Vein endothelial cell (primary cell): ENCODE measurements at places on chromosomes 7 and 10. TPM values are rescaled to one million over a fixed set of nuclear protein-coding genes. Genes with fewer than 3 reads are reported as not detected.

NT5C3A gene
- total RNA-seq: 16.0 and 23.7 TPM in 2 replicates

SFRP5 gene
- not detected in 2 replicates for total RNA-seq

COX15 gene
- total RNA-seq: 36.9 and 37.4 TPM in 2 replicates

GCK gene
- total RNA-seq: 0.19 and 0.65 TPM in 2 replicates

ZNF485 gene
- 1.3 and 1.9 TPM in 2 replicates for total RNA-seq

SH2D4B gene
- total RNA-seq: under 0.01 and 0.10 TPM in 2 replicates

CRTAC1 gene
- total RNA-seq: 1.3 and 3.4 TPM in 2 replicates

MOGAT3 gene
- total RNA-seq: not detected in 2 replicates

TMEM236 gene
- 0.10 and 0.33 TPM in 2 replicates for total RNA-seq

KAZALD1 gene
- total RNA-seq: 0.33 and 0.57 TPM in 2 replicates

CCDC126 gene
- 14.9 and 16.7 TPM in 2 replicates for total RNA-seq

TRIL gene
- 1.8 and 4.2 TPM in 2 replicates for total RNA-seq

ADAM8 gene
- 0.33 and 0.57 TPM in 2 replicates for total RNA-seq

VWDE gene
- not detected in 2 replicates for total RNA-seq

CACNA2D1 gene
- 28.2 and 31.0 TPM in 2 replicates for total RNA-seq

GATA3 gene
- 0.29 and 0.33 TPM in 2 replicates for total RNA-seq

ODAD2 gene
- total RNA-seq: 0.98 and 1.7 TPM in 2 replicates

FGFBP3 gene
- total RNA-seq: 0.29 and 0.65 TPM in 2 replicates

AS3MT gene
- total RNA-seq: 0.10 and 0.98 TPM in 2 replicates

GPR15LG gene
- not detected in 2 replicates for total RNA-seq

TOMM7 gene
- 63.2 and 82.0 TPM in 2 replicates for total RNA-seq

FAM24B gene
- 5.4 and 5.6 TPM in 2 replicates for total RNA-seq

FZD1 gene
- 7.2 and 7.8 TPM in 2 replicates for total RNA-seq

SLC18A3 gene
- total RNA-seq: not detected in 2 replicates

PTPRE gene
- total RNA-seq: 127 and 167 TPM in 2 replicates
